ENCODE measurements at places on chromosomes 5 and 9.
A peak's percentile ranks its signal among the peaks of the same experiment; 100 is the strongest.

GRCh38 chr9:127389381-127390247 is 7.4 kb upstream of the SLC2A8 start:
- DNase-seq = no peak

DNA sequence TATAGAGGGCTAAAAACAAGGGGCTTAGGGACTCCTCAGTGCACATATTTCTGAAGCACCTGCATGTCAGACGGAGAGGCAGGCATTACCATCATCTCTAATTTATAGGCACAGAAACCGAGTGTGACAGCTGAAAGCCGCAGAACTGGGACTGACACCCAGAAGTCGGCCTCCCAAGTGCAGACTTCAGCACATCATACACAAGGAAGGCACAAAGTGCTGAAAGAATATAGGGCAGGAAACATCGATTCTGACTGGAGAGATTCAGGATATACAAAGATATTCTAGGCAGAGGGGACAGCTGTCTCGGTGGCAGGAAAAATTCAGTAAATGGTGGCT is 11.2 kb downstream of the MRPS27 start:
- DNase-seq = no peak

- DNase-seq = no peak
Measured at GRCh38 chr5:173325091-173325698, 3.0 kb downstream of the STC2 start.

DNA sequence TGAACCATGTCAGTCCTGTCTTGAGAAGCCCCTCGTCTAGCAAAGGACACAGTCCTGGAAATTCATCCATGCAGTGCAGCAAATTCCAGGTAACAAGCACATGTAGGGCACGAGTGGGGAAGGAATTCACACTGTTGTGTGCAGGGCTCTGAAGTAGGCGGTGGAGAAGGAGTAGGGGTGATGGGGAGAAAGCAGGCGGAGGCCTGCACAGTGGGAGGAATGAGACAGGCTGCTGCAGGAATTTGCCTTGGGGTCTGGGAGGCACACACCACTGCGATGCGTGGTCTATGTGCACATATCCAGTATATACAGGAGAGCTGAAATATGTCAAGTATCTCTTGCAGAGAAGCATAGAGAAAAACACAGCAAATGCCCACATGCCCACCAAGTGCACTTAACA is 249.2 kb upstream of the IRX2 start:
- DNase-seq = no peak

DNA sequence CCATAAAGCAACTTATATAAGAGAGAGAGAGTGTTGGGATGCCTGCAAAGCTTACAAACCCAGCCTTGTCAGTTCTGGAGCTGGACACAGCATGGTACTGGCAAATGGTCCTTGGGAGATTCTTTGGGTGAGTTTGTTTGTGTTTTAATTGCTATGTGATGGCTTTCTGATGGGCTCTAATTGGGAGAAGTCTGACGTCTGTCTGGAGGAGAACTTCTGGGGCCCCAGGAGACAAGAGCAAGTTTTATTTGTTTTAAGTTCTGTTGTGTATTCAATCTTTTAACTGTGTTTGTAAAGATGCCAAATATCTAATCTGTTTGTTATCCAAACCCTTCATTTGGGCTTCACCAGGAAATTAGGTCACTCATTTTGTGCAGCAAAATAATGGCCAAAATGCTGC is 50.3 kb upstream of the AFAP1L1 start:
- no peak for DNase-seq

DNA sequence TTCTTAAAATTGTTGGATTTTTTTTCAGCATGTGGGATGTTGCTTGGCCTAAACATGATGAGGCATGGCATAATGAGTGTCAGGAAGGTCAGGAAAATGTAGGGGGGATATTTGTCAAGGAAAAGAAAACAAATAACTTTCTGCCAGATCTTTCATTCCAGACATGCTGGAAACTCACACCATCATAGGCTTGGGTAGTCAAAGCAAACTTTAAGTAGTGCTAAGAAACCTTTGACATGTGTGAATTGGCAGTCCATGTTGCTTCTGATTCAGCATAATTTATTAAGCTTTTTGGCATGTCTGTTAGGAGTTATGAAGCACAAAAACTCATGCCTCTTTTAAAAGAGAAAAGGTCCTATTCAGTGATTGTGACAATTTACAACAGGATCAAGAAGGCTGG is 61.3 kb upstream of the MTAP start:
- DNase-seq = no peak

DNA sequence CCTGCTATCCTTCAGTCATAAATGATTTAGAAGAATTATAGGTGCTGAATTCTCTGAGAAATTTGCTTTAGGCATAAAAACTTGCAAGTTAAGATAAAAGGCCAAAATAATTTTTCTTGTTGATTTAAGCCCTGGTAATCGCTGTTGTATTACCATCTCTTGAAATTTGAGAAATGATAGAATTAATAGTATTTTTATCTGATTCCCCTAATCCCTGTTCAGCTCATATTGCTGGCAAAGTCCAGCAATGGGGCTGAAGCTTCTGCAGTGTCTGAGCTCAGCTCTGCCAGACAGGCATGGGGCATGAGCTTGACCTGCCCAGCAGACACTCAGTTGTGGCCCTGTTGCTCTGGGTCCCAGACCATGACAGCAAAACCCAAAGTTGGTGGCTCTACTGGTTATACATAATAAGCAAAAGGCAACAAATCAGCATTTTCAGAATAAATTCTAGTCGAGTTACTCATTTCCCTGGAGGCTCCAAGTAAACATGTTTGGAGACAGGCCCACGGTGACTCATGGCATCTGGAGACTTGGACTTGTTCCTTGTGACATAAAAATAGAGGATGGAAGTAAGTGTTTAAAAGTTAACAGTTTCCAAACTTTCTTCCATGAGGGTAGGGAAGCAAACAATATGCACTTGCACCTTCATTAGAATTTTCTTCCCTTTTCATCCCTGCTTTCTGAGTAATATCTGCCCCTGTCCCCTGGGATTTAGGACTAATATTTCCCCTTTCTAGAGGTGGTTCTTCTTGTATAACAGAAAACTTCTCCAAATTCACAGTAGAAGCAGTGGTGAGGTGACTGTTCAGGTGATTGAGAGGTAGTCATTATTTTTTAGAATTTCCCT is 60.2 kb upstream of the SLC2A8 start:
- no peak for DNase-seq

DNA sequence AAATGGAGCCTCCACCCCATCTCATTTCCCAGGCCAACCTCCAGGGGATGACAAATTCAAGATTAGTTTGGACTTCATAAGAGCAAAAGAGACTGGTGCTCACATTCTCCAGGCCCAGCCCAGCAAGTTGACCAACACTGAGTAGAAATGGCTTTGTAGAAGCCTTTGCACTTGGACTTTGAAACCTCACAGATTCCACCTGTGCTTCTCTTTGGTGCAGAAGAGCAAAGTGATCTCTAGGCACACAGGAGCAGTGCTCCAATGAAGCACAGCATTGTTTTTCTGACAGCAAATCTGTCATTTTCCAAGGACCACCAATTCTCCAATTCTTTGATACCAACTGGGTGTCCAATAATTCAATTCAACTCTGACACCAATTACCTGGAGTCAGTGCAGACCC is 17.1 kb upstream of the RNF145 start:
- DNase-seq = no peak

GRCh38 chr9:121242219-121242958 is 25.6 kb upstream of the GSN start:
- DNase-seq = no peak

DNA sequence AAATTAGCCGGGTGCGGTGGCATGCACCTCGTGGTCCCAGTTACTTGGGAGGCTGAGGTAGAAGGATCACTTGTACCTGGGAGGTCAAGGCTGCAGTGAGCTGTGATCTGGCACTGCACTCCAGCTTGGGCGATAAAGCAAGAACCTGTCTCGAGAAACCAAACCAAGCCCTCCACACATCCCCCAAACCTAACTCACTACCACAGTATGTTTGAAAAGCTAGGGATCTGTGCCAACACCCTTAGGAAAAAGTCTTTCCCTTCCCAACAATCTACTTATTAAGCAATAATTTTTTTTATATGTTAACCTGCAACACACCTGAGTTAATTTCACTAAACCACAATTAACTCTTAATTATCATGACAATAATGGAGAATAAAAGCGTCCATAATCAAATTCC is 2.2 kb downstream of the UBTD2 start:
- no peak for DNase-seq

DNA sequence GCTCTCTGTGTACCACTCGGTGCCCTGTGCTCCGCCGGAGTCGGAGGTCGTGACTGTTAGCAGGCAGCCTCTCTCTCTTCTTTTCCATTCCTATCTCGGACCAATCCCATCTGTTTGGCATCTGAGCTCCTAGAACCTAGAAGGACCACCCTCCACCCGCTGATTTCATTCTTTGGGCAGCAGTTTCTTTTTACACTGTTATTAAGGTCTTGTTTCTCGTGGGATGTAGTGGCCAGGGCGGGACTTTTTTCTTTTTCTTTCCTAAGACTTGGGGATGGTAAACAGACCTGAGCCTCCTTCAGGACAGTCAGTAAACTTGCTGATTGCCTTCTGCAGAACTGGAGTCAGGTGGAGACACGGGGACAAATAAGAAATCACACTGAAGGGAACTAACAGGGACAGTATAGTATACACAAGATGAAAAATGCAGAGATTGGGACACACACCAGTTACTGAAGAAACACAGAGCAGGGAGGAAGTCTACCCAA is 500 bp downstream of the URM1 start:
- DNase-seq = no peak

- no peak for DNase-seq
Measured at GRCh38 chr5:83470526-83471404, 779 bp upstream of the VCAN start.

- DNase-seq = no peak
Measured at GRCh38 chr9:135536216-135536615, 9.7 kb upstream of the OBP2A start.

DNA sequence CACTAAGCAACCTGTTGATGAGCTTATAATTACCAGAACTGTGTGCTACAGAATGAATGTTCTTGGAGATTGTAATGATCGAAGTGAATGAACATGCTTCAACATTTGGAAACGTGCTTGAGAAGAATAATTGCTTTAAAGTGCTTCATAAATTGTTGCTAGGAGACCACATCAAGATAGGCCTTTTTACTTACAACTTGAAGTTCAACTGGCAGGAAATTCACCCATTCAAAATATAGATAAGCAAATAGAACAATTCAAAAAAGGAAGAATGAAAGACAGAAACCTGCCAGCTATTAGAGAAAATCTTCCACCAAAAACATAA is 38.0 kb upstream of the SLC44A1 start:
- DNase-seq = peak; percentile 12

DNA sequence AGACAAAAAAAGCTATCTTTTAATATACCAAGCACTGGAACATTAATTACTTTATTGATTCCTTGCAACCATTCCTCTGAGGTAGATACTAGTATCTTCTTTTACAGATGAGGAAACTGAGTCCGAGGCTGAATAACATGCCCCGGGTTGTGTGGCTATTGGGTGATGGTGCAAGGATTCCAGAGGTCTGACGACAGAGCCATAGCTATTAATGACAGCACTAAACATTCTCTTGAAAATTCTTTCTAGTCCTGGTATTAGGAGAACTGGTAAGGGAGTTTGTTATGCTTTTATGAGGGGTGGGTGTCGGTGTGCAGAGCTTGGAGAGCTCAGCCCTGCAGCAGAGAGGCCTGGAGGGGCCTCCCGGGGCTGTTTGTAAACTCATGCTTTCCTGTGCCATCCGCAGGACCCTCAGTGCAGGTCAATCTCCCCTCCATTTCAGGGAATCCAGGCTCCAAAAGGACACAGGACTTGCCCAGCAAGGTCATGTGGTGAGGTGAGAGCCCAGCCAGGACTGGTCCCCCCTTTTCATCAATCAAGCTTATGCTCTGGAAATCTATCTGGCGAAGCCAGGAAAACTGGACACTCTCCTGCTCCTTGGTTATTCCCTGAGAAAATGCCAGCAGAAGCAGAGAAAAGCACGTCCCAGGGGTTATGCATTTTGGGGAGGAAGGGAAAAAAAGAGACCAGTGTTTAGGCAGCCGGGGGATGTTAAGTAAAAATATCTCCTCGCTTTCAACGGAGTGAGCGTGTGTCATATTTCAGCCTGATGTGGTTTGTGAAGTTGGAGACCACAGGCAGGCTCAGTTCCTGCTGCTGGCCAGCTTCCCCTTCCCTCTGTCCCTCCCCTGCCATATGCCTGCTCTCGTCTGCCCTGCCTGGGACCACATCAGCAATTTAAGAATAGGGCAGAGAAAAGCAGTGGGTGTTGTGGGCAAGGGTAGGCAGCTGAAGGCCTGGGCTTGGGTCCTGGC is 3.7 kb downstream of the GSN start:
- DNase-seq = no peak

DNA sequence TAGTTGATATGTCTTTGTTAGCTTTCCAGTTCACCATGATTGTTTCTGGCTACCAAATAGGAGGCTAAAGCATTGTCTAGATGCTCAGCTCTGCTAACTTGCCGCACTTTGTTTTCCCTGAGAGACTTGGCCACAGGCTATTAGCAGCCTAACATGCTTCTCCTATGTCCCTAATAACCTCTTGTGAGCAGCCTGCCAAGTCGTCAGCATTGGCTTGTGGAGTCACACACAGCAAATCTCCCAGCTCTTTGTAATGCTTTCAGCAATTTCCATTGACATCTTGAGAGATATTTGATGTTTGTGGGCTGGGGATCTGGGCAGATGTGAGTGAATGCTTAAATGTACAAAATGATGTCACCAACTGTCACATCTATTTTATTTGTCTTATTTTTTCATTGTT is 346.9 kb downstream of the KDM4C start:
- DNase-seq = no peak

GRCh38 chr9:37626708-37627292 is 24.0 kb upstream of the FRMPD1 start:
- no peak for DNase-seq

DNA sequence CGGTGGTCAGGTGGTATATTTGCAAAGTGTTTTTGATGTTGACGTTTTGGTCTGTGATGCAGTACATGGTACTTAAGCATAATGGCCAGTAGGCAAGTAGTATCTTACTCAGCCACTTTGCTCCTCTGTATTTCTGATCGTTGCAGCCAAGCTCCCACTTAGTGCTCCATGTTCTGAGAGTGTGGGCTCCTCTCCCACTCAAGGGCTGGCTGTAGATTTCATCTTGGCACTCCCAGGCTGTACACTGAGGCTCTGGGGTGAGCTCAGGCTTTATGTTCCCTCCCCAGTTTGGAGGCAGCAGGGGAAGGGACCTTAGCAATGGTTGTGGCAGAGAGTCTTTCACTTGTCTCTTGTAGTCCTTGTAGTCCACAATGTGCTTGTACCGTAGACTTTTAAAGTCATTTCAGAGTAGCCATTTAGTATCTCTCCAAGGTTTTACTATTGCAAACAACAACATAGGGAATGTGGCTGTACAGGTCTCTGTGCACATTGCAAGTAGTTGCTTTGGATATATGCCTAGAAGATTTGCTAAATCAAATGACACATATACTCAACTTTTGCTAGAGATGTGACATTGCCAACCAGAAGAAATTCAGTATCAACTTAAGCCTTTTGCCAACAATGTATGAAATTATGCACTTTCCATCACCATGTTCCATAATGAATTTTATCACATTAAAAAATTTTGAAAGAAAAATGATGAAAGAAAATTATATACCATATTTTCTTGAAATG is 304.3 kb upstream of the CTNND2 start:
- DNase-seq = no peak

- DNase-seq = no peak
Measured at GRCh38 chr5:133251296-133252132, 199.7 kb downstream of the HSPA4 start.

- DNase-seq = peak; percentile 80
Measured at GRCh38 chr9:15306068-15306756, 804 bp downstream of the TTC39B start.

Measured in NCI-H1092 (cell line).